AG09309 (cell line): ENCODE measurements at places on chromosomes 3 and 15.

DNA sequence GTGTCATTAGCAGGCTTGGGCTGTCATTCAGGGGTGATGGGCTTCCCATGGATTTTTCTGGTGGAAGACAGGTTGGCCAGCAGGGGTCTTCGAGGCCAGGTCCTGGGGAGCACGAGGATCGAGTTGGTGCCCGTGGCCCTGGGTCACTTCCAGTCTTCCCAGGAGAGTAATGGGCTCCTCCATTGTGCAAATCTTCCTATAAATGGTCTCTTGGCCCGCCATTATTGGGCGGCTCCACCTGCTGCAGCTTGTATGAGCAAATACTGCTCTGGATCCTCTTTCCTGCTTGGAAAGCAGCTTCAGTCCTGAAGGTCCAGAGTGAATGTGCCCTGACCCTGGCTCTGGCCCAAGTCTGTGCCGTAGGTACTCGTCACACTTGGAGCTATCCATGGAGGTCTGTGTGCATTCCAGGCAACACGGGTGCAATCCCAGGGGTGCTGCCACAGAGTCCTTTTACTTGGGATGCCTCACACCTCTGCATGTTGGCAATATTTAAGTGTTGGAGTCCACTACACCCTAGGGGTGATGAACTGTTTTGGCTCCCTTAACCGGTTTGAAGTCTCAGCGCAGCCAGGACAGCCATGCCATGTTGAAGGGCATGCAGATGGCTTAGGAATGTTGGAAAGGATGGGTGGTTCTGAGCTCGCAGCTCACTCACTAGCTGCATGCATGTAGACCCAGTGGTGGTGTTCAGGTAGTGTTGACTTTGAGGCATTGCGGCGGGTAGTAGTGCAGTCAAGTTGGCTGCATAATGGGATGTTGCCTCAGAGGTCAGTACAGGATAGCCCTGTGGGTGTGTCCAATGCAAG is 97.6 kb downstream of the SNRPN start:
- DNase-seq, result no peak

- no peak for DNase-seq
These were observed 1.7 kb downstream of the SCN11A start for GRCh38 chr3:39050029-39050428.

- DNase-seq, result no peak
These were observed 25.7 kb upstream of the ULK4 start for GRCh38 chr3:41987627-41988026.

DNA sequence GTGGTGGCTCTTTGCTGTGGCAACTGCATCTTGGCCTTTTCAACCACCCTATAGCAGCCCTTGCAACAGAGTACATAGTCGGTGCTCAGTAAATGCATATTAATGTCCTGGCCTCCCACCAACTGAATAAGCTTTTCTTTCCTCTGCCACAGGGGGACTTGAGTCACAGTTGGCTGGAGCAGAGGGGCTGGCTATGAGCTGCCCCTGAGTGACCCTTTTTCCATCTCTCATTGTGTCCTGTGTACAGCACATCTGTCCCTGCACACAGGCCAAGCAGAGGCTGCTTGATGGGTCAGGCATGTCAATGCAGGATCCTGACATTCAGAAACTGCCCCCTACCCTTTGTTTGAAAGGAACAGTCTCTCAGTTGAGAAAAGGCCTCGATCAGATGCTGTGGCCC is 22.4 kb downstream of the SPSB4 start:
- DNase-seq, result no peak

DNA sequence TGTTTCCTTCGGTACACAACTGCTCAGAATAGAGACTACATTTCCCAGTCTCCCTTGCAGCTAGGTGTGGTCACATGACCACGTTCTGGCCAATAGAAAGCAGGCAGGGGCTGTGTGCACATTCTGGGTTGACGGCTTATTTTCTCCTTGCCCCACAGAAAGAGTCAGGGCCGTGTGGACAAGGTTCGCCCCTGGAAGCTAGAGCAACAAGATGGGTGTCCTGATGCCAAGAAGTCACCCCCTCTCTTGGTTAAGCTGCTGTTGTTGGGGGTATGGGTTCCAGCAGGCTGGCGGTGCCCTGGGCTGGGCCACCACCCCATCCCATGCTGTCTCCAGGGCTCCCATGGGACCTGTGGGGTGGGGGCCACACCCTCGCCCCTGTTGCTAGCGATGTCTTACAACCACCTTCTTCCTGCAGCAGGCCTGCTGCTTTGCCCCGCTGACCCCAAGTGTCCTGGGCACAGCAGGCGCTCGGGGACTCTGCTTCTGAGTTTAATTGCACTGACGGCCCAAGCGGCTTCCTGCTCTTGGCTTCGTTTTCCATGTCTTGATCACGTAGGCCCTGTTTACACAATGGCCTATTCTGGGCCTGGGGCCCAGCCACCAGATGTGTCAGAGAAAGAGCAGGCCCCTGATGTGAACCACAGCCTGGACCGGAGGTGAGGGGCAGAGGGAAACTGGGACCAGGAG is 24.9 kb downstream of the ABTB1 start:
- no peak for DNase-seq

DNA sequence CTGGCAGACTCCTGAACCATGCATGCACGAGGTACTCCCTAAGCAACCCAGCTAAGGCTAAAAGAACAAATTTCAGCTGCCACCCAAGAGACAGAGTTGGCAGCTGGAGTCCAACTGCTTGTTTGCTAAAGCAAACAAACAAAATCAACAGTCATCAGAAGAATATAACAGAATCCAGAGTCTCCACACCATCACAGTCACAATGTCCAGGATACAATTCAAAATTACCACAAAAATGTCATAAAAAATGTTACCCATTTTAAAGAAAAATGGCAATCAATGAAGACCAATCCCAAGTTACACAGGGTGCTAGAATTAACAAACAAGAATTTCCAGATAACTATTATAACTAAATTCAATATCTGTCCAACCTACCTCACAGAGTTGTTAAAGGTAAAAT is 42.9 kb downstream of the RFTN1 start:
- no peak for DNase-seq

GRCh38 chr15:66161575-66162118 is 91.9 kb downstream of the MEGF11 start:
- DNase-seq, result no peak

DNA sequence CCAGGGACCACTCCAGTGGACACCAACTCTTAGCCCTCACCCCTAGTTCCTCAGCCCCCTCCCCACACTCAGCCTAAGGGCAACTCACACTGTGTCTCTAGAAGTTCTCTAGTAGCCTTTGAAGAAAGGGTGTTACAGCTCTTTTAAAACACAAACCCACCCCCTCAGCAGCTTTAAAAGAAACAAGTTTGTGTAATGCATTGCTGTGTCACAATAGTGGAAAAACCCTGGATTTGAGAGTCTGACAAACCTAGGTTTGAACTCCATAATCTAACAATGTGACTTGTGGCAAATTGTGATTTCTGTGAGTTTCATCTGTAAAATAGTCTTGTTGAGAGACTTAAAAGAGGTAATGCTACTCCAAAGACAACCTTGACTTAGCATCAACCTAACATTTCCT is 54.0 kb downstream of the PLCH1 start:
- DNase-seq, result no peak

DNA sequence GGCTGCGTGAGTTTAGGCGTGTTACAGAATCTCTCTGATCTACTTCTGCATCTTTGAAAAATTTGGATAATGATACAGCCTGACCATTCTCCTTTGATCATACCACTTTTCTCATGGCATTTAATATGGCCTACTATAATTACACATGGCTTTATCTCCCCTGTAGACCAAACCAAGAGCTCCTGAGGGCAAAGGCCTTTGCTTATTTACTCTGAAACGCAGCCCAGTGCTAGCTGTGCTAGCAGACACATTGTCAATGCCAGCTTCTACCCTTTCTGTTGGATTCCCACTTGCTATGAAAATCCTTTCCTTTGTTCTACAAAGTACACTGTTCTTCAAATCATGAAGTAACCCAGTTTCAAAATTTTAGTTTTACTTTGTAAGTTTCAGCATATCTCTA is 16.5 kb upstream of the VGLL4 start:
- no peak for DNase-seq

- no peak for DNase-seq
These were observed 89.3 kb downstream of the OTOL1 start for GRCh38 chr3:161585922-161586321.

DNA sequence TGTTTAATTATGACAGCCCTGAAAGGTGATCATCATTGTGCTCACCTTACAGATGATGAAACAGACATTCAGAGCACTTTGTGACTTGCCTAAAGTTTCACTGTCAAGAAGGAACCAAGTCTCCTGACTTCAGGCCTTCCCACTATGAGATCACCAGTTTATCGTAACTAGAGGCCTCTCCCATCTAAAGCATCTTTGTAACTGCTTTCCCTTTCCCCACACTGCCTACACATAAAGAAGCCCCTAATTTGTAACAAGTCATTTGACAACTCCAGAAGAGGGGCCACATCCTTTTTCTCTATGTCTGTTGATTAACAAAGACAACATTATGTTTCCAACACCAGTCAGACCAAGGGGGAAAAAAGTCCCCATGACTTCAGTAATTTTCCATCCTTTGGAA is 1.1 kb downstream of the KLHL6 start:
- DNase-seq, result no peak
